HAP-1 (cell line): ENCODE measurements at places on chromosomes 13 and 19.

DNA sequence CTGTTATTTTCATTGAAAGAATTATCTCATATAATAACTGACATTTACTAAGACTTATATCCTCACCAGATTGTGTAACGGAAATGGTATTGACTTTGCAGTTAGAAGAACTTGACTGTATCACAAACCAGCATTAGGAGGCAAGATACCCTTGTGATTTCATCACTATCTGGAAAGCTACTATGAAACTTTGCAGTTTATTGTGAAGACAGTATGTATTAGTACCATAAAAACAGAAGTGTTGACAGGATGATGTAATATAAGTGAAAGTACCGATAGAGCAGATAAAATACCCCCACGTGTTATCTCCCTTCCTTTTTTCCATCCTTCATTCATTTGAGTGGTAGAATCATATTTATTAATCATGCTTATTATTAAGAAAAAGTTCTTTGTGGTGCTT is 365.7 kb upstream of the KLHL1 start:
- DNase-seq: no peak

DNA sequence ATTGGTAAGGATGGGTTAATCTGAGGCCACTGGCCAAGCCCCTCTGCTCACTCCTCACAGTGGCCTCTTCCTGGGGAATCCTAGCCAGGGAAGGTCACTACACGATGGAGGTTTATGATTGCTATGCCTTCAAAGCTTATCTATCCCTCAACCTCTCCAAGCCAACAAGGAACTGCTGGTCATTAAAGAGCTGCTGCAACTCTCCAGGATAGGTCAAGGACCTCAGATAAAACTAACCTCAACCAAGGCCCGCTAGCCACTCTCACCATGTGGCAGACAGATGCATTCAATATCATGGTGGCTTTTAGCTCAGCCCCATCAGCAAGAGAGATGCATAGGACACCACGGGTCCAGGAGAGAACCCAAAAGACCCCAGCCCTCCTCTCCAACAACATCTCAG is 71.6 kb downstream of the SERTM1 start:
- DNase-seq: no peak

DNA sequence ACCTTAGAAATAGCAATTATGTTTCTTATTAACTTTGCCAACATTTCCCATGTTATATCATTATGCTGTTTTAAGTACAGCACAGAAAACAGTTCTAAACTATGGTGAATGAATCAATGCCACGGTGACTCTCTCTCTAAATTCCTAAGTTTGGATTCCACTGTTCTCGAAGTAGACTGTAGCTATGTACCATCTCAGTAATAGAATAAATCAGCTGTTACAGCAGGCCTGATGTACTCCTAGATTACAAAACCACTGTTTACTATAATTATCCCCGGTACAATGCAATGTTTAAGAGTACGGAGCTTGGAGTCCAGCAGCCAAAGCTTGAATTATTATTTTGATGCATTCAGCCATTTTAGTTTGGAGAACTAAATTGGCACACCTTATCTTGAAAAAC is 476.3 kb upstream of the SLITRK1 start:
- DNase-seq: no peak

DNA sequence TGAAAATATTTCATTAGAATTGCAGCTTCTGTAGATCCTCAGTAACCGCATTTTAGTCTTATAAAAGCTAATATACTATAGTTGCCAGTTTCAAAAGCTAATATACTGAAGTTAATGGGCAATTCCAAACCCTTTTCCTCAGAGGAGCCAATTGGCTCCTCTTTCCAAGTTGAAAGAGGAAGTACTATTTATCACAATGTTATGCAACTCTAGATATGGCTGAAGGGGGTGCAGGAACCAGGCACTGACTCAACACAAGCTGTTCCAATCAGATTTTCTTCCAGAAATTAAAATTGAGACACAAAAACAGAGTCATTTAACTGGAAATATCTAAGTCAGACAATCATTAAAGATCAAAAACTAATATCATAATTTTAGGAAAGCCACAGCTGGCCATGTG is 258.9 kb downstream of the PCDH20 start:
- no peak for DNase-seq

DNA sequence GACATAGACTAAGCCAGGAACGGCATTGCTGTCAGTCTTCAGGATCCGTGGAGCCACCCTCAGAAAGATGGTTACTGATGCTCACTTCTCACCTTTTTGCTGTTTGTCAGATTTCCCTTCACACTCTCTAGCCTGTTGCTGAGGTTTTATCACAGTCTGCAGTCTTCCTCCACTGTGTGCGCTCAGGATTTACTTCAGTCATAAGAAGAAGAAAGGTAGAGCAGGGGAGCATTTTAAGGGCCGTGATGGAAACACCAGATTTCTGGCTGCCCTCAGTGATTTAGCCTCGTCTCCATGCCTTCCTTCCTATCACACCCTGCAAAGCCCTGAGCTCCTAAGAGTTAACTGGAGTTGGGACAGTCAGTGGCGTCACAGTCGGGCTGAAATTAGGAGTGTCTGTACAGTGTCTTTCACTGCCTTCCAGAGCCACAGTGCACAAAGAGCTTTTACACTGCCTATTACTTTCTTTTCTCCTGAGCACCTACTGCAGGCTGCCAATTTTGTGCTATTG is 60.0 kb upstream of the GPR183 start:
- DNase-seq: no peak

DNA sequence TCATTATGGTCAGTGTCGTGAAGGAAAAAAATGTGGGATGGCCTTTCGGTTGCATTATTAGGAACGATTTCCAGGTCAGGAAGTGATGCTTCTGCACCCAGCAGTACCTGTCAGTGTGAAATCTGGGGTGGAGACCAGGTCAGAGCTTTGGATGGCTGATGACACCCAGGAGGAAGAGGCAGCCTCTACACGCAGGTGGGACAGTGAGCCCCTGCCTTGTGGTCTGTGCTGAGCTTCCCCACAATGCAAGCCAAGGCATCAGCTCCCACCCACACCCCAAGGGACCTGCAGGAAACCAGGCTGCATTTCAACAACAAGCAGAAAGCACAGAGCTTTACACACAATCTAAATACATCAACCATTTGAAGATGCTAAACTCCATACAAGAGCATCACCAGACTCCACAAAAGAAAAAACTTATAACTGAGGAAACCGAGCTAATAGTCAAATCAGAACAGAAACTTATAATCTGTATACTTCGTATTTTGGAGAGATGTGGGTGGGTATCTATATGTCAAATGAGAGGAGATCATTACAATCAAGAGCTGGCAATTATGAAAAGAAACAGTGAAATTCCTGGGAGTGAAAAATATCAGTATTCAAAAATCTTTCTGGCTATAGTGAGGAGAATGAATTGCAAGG is 130.1 kb downstream of the ZDHHC20 start:
- DNase-seq: no peak
